ENCODE measurements at places on chromosomes 2 and 18. TPM values are rescaled to one million over a fixed set of nuclear protein-coding genes. Genes with fewer than 3 reads are reported as not detected.
A peak's percentile ranks its signal among the peaks of the same experiment; 100 is the strongest.

ITGA6 gene
- total RNA-seq: 42.6 TPM

MZT2B gene
- 127 TPM for total RNA-seq

SUPT7L gene
- 23.5 TPM for total RNA-seq

IGFBP5 gene
- 341 TPM for total RNA-seq

DUSP2 gene
- 1.4 TPM for total RNA-seq

CD8B2 gene
- not detected for total RNA-seq

PROKR1 gene
- total RNA-seq: not detected

ALLC gene
- not detected for total RNA-seq

- H3K36me3 ChIP-seq: no peaks in the 10 kb centered on the region
- no peak for DNase-seq
These were observed 26.0 kb downstream of the SULT1C2 start for GRCh38 chr2:108314586-108315296.

GRCh38 chr2:43490252-43490786 is 105.5 kb downstream of the THADA start:
- no peak overlapping the region for H3K4me3 ChIP-seq
- DNase-seq: no peak
- H3K27ac ChIP-seq: no peak overlapping the region
- H3K27me3 ChIP-seq: no peaks in the 10 kb centered on the region
- H3K36me3 ChIP-seq: no peaks in the 10 kb centered on the region
- peaks cover 6% of the 10 kb centered on the region for H3K4me1 ChIP-seq

- H3K27ac ChIP-seq: no peak overlapping the region
- DNase-seq: peak; percentile 48
- H3K27me3 ChIP-seq: no peaks in the 10 kb centered on the region
- peak overlapping the region; percentile 73 for H3K4me3 ChIP-seq
- peaks cover 16% of the 10 kb centered on the region for H3K36me3 ChIP-seq
These were observed 68.7 kb upstream of the PSMD14 start for GRCh38 chr2:161239326-161240109.

DNA sequence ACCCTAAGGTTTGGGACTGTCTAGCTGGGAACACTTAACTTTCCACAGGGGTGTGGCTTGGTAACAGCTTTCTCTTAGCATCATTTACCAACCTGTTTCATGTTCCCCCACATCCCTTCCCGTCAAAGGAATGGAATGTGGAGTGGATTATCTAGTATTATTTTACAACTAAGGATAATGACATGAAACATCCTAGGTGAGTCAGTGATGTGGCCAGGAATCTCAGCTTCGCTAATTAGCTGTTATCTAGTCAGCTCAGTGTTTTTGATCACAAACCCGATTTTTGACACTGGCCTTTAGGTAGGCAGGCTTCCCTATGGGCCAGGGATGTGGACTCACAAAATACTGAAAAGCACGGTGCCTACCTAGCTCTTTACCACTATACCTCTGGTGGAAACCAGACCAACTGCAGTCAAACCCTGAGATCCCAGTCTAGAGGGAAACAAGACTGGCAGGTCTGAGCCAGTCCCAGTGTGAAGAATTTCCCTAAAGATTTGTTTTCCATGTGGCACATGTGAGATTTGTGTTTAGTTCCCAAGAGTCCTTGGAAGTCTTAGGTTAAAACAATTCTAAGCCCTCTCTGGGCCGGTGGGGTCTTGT is 2.8 kb upstream of the NRP2 start:
- no peak overlapping the region for H3K27ac ChIP-seq
- H3K4me3 ChIP-seq: no peak overlapping the region
- H3K36me3 ChIP-seq: no peaks in the 10 kb centered on the region
- DNase-seq: no peak

DNA sequence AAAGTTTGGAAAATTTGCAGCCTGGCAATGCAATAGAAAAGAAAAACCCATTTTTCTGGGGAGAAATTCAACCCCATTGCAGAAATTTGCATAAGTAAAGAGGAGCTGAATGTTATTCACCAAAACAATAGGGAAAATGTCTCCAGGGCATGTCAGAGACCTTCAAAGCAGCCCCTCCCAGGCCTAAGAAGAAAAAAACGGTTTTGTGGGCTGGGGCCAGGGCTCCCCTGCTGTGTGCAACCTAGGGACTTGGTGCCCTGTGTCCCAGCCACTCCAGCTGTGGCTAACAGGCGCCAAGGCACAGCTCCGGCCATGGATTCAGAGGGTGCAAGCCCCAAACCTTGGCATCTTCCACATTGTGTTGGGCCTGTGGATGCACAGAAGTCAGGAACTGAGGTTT is 224.5 kb downstream of the TXNL1 start:
- DNase-seq: no peak
- H3K27me3 ChIP-seq: no peaks in the 10 kb centered on the region
- no peak overlapping the region for H3K27ac ChIP-seq
- H3K4me3 ChIP-seq: no peak overlapping the region
- H3K36me3 ChIP-seq: no peaks in the 10 kb centered on the region

- H3K27me3 ChIP-seq: no peaks in the 10 kb centered on the region
- H3K4me1 ChIP-seq: peaks cover 12% of the 10 kb centered on the region
- DNase-seq: no peak
- no peak overlapping the region for H3K4me3 ChIP-seq
These were observed 61.7 kb upstream of the TFPI start for GRCh38 chr2:187615902-187616301.

GRCh38 chr2:219433666-219434467 is 776 bp upstream of the SPEG start:
- peak; percentile 83 for DNase-seq
- H3K27me3 ChIP-seq: no peaks in the 10 kb centered on the region
- peak overlapping the region; percentile 92 for H3K27ac ChIP-seq
- peak overlapping the region; percentile 70 for H3K4me3 ChIP-seq

- no peaks in the 10 kb centered on the region for H3K4me1 ChIP-seq
- H3K27me3 ChIP-seq: no peaks in the 10 kb centered on the region
- no peaks in the 10 kb centered on the region for H3K36me3 ChIP-seq
- H3K27ac ChIP-seq: no peak overlapping the region
These were observed 72.3 kb downstream of the R3HDM1 start for GRCh38 chr2:135603543-135603942.

GRCh38 chr2:180980106-180980942 is at the start of gene UBE2E3:
Gene UBE2E3 (plus strand): TSS chr2:180980605. CDS start chr2:180982043, 1,438 bp downstream.
- H3K4me1 ChIP-seq: peaks cover 30% of the 10 kb centered on the region
- no peaks in the 10 kb centered on the region for H3K36me3 ChIP-seq
- DNase-seq: peak; percentile 91
- peak within 1 kb of the TSS; percentile 90 for H3K27ac ChIP-seq
- no peaks in the 10 kb centered on the region for H3K27me3 ChIP-seq
- peak within 1 kb of the TSS; percentile 86 for H3K4me3 ChIP-seq

DNA sequence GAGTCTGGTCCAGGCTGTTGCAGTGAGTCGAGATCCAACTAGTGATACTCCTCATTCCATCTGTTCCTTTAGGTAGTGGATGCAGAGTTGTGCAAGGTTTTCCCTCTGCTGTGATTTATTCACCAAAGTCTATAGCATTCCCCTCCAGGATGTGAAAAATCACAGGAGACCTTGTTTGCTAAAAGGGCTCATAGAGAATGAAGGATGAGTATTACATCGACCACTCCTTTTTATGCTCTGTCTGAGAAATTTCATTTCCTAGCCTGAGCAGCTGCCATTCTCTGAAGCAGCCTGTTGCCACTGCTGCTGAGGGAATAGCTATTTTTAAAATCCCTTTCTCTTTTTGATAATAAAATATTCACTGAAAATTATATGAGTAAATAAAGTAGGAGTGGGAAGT is 134.1 kb upstream of the LRRTM1 start:
- no peak overlapping the region for H3K27ac ChIP-seq
- no peaks in the 10 kb centered on the region for H3K27me3 ChIP-seq
- H3K4me3 ChIP-seq: no peak overlapping the region
- H3K4me1 ChIP-seq: no peaks in the 10 kb centered on the region
- H3K36me3 ChIP-seq: no peaks in the 10 kb centered on the region

GRCh38 chr2:196516564-196516963 is 123.0 kb upstream of the CCDC150 start:
- no peak overlapping the region for H3K27ac ChIP-seq
- H3K36me3 ChIP-seq: no peaks in the 10 kb centered on the region
- H3K27me3 ChIP-seq: no peaks in the 10 kb centered on the region
- DNase-seq: no peak
- H3K4me3 ChIP-seq: no peak overlapping the region
- no peaks in the 10 kb centered on the region for H3K4me1 ChIP-seq

GRCh38 chr2:54360055-54360792 is 95.9 kb upstream of the SPTBN1 start:
- no peaks in the 10 kb centered on the region for H3K36me3 ChIP-seq
- H3K4me3 ChIP-seq: peak overlapping the region; percentile 1
- no peaks in the 10 kb centered on the region for H3K27me3 ChIP-seq
- H3K4me1 ChIP-seq: peaks cover 6% of the 10 kb centered on the region

DNA sequence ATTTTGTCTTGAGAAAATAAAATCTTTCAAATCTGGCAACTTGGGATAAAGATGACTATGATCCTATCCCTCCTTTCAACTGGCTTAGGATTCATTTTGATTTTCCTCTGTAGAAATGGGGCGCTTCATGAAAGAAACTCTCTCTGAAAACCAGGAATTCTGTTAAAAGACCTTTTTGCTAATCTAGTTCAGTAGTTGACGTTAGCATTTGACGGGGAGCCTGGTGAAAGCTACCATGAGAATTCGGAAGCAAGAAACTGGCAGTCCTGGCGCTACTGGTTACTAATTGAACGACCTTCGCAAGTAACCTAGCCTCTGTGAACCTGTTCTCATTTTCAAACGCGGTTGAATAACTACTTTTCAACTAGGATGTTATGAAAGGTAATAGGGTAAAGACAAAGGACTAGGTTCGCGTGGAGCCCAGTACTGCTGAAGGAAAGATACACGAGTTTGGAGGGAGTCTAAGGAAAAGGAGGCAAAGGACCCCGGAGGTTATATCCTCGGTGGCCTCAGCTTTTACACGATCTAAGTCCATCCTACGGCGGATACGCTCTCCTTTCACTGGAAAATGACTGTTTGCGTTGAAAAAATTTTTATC is 604 bp upstream of the STK11IP start:
- H3K4me1 ChIP-seq: no peaks in the 10 kb centered on the region
- no peaks in the 10 kb centered on the region for H3K27me3 ChIP-seq
- H3K27ac ChIP-seq: peak overlapping the region; percentile 94
- peak overlapping the region; percentile 82 for H3K4me3 ChIP-seq
- DNase-seq: no peak
- H3K36me3 ChIP-seq: no peaks in the 10 kb centered on the region

Data from psoas muscle (tissue), 8 donors.